ENCODE measurements at places on chromosomes 5 and 9. TPM values are rescaled to one million over a fixed set of nuclear protein-coding genes. Genes with fewer than 3 reads are reported as not detected.

The STK32A gene
- total RNA-seq = 5.5 TPM

DNA sequence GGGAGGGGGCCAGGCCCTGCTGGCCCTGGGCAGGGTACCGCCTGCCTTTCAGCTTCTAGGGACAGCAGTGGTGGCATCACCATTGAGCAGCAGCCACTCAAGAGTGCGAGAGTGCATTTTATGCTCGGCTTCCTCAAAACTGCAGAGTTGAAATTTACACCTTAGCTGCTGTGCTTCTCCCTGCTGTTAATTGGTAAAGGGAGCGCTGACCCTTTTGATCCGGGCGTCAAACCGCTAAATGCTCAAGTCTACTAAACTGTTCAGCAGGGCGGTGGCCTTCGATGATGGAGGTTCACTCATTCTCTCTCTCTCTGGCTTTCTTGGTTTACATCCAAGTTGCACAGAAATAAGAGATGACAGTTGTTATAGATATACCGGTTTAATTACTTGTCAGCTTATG is 368.6 kb upstream of the IRX2 start:
- no peak for DNase-seq

The FOXD4L6 gene
- total RNA-seq = 0.13 TPM

- peak; percentile 93 for DNase-seq
Measured at GRCh38 chr9:120344230-120344629, 235.7 kb downstream of the CDK5RAP2 start.

The SLC27A6 gene
- 0.13 TPM for total RNA-seq

The ZNF367 gene
- total RNA-seq = 0.26 TPM

The CARTPT gene
- not detected for total RNA-seq

GRCh38 chr5:133203317-133204305 is 151.8 kb downstream of the HSPA4 start:
- DNase-seq = no peak

GRCh38 chr9:127463911-127464310 is 12.6 kb downstream of the LRSAM1 start:
- no peak for DNase-seq

The FOXI1 gene
- not detected for total RNA-seq

- no peak for DNase-seq
Measured at GRCh38 chr5:143025376-143025775, 255.2 kb downstream of the ARHGAP26 start.

GRCh38 chr9:125141251-125141650 is 2.1 kb downstream of the SCAI start:
- DNase-seq = no peak

GRCh38 chr9:99567436-99567835 is 254.2 kb upstream of the NR4A3 start:
- no peak for DNase-seq

DNA sequence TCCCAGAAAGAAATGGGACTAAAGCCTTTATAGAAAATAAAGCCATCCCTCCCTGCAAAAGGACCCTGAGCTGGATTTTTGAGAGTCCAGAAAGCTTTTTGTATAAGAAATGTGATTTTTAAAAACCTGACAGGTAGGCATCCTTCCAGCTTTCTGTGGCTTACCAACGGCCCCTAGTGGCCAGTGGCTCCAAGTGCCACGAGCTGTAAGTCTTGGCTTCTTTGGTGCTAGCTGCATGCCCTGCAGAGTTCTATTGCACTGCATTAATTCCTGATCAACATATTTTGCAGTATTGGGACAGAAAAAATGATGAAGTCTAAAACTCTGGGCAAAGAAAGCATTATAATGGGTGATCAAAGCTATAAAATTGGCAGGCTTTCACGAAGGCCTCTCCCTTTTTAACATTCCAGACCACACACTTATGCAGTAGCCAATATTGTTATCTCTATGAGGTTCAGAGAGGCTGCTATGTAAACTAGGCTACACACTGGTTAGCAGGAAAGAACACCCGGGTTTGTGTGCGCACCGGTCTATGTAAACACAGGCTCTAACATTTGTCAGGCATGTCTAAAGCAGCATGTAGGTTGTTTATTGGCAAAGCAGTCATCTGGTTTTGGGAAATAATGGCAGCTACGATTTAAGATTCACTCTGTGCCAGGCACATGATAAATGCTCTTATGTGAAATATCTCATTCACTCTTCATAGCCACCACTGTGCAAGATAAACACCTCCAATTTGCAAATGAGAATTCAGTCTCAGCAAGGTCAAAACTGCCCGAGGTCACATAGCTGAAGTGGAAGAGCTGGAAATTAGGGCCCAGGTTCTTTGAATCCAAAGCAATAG is 55.2 kb downstream of the NMUR2 start:
- peak; percentile 37 for DNase-seq

The FOXD4 gene
- total RNA-seq = 0.26 TPM

GRCh38 chr5:136374638-136375037 is 9.3 kb upstream of the TRPC7 start:
- peak; percentile 10 for DNase-seq

The ELOVL7 gene
- 22.1 TPM for total RNA-seq

- DNase-seq = no peak
Measured at GRCh38 chr5:170287532-170287931, 10.0 kb downstream of the LCP2 start.

DNA sequence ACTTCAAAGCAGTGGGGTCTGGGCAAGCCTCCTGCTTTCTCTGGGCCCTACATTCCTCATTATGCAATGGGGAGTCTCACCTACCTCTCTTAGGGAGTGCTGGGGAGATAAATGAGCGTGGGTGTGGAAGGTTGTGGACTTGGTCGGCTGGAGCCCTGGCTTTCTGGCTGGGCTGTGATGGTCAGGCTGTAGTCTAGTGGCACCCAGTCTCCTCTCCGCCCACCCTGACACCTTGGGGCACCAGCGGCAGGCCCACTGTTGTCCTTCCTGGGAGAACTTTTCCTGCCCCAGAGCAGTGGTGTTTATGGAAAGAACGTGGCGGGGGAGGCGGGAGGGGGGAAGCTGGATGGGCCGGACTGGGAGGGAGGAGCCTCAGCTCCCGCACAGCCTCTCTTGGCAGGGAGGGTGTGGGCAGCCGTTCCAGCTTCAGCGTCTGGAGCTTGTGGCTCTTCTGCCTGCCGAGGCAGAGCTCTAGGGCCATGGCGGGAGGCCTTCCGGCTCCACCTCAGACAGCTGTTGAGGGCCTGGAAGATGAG is 4.1 kb downstream of the PTGS1 start:
- DNase-seq = peak; percentile 51

DNA sequence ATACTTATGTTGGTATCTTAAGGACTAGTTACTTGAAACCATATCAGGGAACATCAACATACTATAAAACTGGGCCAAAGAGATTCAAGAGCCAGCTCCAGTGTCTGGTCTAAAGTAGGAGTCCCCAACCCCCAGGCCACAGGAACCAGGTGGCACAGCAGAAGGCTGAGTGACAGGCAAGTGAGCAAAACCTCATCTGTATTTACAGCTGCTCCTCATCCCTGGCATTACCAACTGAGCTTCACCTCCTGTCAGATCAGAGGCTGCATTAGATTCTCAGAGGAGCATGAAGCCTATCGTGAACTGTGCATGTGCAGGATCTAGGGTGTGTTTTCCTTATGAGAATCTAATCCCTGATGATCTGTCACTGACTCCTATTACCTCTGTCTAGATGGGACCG is 581.6 kb upstream of the CDH9 start:
- no peak for DNase-seq

GRCh38 chr5:93890657-93891056 is 149.3 kb upstream of the POU5F2 start:
- no peak for DNase-seq

DNA sequence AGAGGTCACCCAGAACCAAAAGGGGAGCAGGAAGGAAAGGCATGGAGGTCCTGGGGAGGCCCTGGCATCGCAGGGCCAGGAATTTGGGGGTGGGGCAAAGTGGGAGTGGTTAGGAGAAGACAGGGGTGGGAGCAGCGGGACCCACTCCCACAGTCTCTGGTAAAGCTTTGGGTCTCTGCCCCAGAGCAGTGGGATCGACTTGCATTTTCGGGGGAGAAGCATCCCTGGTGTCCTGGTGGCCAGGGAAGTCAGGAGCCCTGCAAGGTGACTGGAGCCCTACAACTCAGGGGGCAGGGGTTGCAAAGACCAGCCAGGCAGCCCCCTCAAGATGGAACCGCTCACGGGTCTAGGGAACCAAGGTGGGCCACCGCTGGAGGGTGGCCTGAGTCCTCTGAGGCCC is 22.4 kb upstream of the GTF3C5 start:
- no peak for DNase-seq

Data from bronchial epithelial cell (primary cell).